Fibroblast of villous mesenchyme (primary cell): ENCODE measurements at places on chromosomes 5 and 9.

- peak; percentile 40 for DNase-seq
These were observed 680.0 kb downstream of the TAF11L14 start for GRCh38 chr5:18314192-18314778.

GRCh38 chr5:93586736-93587596 lies 3.9 kb downstream of the NR2F1 start:
- DNase-seq: no peak

GRCh38 chr9:130946766-130947617 lies 7.9 kb upstream of the FIBCD1 start:
- DNase-seq: peak; percentile 51

- peak; percentile 67 for DNase-seq
These were observed 118.0 kb downstream of the VAV2 start for GRCh38 chr9:133874060-133874657.

DNA sequence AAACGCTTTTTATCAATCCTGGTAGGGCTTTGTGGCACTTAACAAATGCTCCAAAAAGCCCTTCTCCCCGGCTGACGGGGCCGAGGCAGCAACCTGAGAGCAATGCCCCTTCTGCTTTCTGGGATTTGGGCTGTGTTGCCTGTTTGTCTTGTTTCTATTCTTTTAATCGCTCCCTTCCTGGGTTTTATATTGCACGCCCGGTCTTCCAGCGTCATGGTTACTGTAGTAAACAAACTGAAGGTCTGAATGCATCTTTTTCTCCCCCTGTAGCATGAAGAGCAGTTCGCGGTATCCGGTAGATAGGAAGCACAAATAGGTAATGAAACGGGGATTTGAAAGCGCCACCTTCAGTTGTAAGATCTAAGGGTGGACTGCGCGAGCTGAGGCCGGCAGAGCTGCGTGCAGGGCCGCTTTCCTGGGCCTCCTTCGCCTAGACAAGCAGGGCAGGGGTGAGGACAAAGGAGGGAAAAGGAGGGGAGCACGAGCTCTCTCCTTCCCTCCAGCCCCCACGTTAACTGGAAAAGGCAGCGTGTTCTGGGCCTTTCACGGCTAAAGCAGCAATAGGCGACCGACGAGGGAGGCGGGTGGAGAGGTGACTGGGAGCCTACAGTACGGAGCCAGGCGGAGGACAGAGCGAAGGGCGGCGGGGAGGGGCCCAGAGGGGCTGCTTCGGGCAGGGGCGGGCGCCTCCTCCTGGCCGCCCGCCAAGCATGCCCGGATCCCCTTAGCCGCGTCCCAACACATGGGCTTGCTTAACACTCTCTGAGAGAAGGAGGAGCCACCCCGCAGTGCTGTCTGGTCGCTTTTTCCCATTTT lies 49.3 kb upstream of the ZNF366 start:
- peak; percentile 78 for DNase-seq

DNA sequence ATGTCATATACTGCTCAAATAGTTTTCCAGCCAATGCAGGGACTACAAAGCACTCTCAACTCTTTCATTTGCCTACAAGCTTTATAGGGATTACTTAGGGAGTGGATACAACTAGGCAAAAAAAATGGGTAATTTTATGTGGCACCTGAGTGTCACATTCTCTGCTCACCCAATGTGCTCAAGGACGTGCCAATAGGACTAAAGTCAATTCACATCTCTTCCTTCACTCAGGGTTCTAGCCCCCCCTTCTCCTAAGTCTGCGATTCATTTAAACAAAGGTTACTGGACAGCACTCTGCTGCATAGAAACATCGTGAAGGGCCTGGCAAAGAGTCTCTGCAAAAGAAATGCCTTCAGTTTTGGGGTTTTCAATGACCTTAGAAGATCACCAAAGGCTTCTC lies 142.3 kb downstream of the TSSK1B start:
- peak; percentile 18 for DNase-seq
